Activated CD4-positive, alpha-beta T cell treated with anti-CD3 and anti-CD28 coated beads, Interleukin-2, amount 10 ng/mL, durations not matched to agents 7 days and 5 days (primary cell): ENCODE measurements at places on chromosomes 4 and X. TPM values are rescaled to one million over a fixed set of nuclear protein-coding genes. Genes with fewer than 3 reads are reported as not detected.

The ZNF595 gene
- total RNA-seq = 11.8 TPM

The SRPX gene
- total RNA-seq = 0.20 TPM

The CYSLTR1 gene
- 23.8 TPM for total RNA-seq

The MAGEB10 gene
- total RNA-seq = not detected

The CITED1 gene
- not detected for total RNA-seq

The USP17L24 gene
- not detected for total RNA-seq

The HHIP gene
- total RNA-seq = not detected

The RASGEF1B gene
- 2.7 TPM for total RNA-seq

The SMIM10L2A gene
- 0.56 TPM for total RNA-seq

The SYTL5 gene
- not detected for total RNA-seq

The GASK1B gene
- not detected for total RNA-seq

The PHF8 gene
- total RNA-seq = 41.3 TPM

GRCh38 chr4:118849867-118850487 is 14.1 kb upstream of the SEC24D start:
- no peak for DNase-seq

DNA sequence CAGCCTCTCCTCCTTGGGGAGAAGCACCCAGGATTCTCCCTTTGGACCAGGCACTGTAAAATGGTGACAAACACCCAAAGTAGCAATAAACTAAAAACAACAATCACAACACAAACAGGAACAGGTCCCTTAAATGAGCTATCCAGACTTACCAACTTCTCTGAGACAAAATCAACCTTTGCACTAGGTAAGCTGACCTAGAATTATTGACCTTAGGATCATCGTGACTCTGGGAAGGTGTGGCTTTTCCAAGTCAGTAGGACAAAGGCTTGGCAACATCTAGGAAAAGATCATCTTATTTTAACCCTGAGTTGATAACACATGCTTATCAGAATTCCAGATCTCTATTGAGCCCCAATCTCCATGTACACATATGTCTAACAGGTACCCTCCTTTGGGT is 166.7 kb downstream of the PRDM5 start:
- no peak for DNase-seq

- no peak for DNase-seq
Observed at GRCh38 chr4:23038626-23039491, 346.1 kb downstream of the GBA3 start.

- no peak for DNase-seq
Observed at GRCh38 chr4:106366026-106366425, 2.6 kb downstream of the GIMD1 start.

- no peak for DNase-seq
Observed at GRCh38 chr4:141439223-141439622, 197.2 kb upstream of the IL15 start.

- no peak for DNase-seq
Observed at GRCh38 chr4:141074098-141074878, 59.0 kb downstream of the RNF150 start.

GRCh38 chr4:174734181-174734580 is 94.9 kb downstream of the GLRA3 start:
- DNase-seq = no peak

DNA sequence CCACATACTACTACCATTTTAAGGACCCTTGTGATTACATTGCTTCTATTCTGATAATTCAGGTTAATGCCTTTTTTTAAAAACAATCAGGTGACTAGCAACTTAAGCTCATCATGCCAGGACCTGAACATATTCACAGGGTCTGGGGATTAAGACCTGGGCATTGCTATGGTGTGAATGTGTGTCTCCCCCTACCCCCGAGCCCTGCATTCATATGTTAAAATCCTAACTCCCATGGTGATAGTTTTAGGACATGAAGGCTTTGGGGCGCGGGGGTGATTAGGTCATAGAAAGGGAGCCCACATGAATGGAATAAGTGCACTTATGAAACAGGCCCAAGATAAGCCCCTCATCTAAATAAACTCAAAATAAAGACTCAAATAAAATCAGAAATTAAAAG is 734.4 kb upstream of the PABPC4L start:
- no peak for DNase-seq

DNA sequence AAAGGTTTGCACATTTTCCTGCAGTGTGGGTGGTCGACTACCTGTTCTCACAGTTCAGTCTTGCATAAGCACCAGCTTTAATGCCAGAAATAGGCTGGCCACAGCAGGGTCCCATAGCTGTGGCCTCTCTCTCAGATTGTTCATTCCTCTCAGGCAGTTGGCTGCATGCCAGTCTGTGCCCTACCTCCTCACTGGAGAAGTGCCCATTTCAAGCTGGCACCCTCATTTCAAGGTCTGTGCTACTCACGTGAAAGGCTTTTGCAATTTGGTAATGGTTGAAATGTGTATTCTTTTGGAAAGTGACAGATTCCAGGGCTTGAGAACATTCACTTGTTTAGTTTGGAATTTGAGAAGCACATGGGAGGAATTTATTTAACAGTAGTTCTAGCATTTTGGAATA is 28.9 kb upstream of the MTMR1 start:
- no peak for DNase-seq

DNA sequence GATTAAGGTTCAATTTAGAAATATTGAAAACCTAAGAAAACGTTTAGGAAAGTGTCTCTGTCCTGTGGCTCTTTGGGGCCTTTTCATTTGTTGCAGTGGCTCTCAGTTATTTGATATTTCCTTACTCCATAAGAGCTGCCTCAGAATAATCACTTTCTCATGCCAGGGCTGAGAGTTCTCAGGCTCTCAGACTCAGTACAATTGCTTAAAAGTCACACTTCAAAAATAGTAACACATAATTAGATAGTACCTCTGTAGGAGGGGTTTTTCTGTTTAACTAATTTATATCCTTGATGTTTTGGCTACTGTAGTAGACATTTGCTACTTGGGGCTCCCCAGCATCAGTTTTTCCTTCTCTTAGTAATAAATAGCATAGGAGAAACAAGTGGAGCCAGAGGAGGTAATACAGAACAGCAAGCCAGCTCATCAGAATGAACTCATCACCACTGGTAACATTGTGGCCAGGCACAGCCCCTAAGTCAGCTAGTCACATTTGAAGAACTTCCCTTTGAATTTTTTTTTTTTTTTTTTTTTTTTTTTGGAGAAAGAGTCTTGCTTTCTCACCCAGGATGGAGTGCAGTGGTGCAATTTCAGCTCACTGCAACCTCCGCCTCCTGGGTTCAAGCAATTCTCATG is 8.0 kb upstream of the HNRNPD start:
- DNase-seq = no peak

GRCh38 chr4:113781439-113782040 is 20.0 kb upstream of the CAMK2D start:
- no peak for DNase-seq

DNA sequence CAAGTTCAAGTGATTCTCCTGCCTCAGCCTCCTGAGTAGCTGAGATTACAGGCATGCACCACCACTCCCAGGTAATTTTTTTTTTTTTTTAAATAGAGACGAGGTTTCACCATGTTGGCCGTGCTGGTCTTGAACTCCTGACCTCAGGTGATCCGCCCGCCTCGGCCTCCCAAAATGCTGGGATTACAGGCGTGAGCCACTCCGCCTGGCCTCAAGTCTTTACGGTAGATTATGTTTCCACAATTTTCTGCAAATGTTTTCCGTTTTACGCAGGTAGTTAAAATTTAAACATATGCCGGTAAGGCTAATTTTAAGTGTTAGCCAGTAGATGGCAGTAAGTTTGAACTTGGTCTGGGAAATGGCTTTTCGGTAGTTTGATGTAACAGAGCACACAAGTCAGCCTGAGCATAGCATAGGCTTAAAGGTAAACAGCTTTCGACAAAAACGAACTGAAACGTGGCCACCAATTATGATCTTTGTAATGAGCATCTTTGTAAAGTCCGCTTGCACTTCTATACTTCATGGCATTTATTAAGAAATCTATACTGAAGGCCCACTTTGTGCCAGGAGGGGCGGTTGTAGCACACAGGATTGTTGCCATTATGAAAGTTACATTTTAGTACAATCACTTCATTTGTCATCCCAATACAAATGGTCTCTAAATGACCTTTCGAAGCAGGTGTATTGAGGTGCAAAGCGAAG is 31.1 kb downstream of the CCKAR start:
- peak; percentile 21 for DNase-seq

GRCh38 chr4:111923786-111924185 is 221.5 kb upstream of the FAM241A start:
- DNase-seq = no peak

- DNase-seq = peak; percentile 21
Observed at GRCh38 chr4:67575232-67576058, 16.9 kb downstream of the STAP1 start.

- DNase-seq = no peak
Observed at GRCh38 chr4:1632109-1633104, 51.7 kb downstream of the FAM53A start.

GRCh38 chr4:100362366-100362765 is 155.5 kb downstream of the EMCN start:
- no peak for DNase-seq

DNA sequence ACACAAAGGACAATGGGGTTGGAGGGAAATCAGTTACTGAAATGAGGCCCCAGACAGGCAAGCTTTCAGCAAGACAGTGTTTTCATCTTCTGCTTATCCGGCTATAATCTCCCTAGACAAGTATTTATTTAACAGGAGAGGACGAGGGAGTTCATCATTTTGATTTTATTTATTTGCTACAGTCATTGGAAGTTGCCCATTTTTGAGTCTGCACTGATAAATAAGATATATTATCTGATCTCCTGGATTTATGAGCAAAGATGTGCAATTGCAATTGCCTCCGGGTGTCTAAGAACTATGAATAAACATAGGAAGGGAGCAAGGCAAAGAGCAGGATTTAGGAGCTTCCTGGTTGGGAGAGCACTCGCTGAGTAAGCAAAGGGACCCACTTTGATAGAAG is 263.2 kb upstream of the EDA2R start:
- DNase-seq = no peak

DNA sequence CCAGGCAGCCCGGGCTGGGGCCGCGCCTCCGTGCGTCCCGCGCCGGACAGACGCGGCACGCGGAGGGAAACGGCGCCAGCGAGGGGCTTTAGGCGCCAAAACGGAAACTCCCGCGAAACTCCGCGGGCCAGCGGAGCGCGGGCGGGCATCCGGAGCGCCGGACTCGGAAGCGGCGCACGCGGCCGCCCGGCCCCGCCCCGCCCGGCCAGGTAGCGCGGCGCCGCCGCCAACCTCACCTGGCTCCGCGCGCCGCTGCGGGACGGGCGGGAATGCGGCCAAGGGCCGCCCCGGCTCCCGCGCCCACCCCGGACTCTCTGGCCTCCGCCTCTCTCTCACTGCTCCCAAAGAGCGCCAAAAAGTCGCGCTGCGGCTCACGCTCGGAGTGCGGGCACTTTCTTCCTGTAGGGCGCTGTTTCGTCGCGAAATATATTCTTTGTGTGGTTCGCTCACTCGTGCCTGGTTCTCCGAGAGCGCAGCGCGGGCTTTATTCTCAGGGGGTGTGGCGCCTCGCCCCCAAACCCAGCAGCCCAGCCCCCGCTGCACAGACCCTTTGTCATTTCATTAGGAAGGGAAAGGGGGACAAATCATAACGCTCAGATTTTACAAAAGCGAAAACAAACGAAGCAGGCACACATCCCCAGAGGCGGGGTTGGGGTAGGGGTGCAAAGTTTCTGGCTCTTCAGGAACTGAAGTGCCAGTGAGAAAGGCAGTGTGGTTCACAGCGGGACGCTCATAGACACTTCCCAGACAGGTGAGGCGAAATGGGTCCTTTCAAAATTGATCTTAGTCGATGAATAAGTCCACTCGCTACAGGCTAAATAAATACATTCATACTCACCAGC is 961 bp upstream of the MBNL3 start:
- DNase-seq = peak; percentile 61

DNA sequence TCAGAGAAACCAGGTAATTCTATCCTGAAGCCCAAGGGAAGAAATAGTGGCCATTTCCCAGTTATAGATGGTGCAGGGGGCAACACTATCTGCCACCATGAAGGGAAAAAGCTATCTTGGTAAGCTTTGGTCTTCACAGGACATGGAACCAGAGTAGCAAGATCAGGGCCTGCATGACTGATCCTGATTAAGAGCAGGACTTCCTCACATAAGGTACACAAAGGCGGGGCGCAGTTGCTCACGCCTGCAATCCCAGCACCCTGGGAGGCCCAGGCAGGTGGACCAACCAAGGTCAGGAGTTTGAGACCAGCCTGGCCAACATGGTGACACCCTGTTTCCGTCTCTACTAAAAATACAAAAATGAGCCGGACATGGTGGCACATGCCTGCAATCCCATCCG is 148.4 kb upstream of the USP9X start:
- no peak for DNase-seq

DNA sequence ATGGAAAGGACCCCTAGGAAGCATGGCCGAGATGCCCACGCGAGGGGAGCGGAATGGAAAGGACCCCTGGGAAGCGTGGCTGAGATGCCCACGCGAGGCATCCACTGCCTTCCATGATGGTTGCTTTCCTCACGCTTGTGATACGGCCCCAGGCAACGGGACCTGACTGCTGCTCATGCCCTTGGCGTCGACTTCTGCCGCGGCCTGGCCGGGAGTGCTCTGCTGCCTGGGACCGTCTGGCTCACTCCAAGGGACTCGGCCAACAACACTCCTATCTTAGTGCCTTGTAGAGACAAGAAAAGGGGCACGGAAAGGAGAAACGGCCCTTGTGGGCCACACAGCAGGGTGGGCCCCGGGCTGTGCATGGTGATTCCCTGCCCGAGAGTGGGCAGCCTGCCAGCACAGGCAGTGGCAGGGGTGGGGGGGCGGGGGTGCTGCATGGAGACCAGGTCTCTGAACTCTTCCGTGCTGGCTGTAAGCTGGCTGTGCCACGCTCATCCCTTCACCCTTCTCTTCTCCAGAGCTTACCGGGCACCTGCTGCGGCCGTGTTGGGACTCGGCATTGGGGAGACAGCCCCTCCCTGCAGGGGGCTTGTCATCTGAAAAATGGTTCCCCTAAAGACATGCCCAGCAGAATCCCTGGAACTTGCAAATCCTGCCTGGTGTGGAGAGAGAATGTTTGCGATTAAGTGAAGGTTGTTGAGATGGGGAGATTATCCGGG is 38.6 kb upstream of the HMX1 start:
- DNase-seq = peak; percentile 0

DNA sequence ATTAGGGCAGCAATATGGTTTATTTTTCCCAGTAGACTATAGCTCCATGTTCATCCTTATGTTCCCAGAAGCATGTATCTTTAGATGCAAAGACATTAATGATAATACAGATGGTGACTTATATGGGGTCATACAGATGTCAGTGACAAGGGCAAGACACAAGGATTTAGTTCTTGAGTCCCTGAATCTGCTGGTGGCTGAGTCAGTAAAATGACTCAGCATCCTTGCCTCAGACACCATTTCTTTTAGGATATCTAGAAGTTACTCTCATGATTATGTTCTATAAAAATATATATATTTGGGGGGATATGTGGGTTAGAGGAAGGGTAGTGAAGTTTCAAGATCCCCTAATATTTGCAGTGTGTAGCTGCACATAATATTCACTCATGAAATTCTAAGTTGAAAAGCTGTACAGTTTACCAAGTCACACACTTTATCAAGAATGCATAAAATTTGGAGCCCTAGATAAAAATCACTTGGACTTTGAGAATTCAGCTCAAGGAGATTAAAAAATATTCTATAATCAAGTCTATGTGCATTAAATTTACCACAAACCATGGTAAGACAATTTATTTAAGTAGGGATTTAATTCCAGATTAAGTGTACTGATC is 101.9 kb downstream of the LNX1 start:
- no peak for DNase-seq
